ENCODE measurements at places on chromosomes 7 and 10. TPM values are rescaled to one million over a fixed set of nuclear protein-coding genes. Genes with fewer than 3 reads are reported as not detected.
A peak's percentile ranks its signal among the peaks of the same experiment; 100 is the strongest.

The CTTNBP2 gene
- total RNA-seq: 0.59 TPM

The MMP21 gene
- total RNA-seq: 0.05 TPM

The ZSWIM8 gene
- total RNA-seq: 24.8 TPM

DNA sequence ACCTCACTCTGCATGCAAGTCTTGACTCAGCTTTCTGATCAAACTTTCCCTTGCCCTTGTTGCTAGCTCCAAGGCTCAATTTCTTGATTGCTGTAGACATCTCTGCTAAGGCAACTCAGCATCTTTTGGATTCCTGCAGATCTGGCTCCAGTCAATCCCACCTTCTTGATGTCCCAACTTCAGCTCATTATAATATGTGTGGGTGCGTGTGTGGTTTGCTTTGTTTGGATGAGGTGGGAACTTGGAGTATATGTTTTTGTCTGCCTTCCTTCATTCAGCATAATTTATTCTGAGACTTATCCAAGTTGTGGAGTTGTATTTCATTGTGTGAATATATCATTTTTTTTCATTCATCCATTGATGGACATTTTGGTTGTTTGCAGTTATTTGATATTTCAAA lies 364.8 kb upstream of the IGFBP3 start:
- no peak for DNase-seq

DNA sequence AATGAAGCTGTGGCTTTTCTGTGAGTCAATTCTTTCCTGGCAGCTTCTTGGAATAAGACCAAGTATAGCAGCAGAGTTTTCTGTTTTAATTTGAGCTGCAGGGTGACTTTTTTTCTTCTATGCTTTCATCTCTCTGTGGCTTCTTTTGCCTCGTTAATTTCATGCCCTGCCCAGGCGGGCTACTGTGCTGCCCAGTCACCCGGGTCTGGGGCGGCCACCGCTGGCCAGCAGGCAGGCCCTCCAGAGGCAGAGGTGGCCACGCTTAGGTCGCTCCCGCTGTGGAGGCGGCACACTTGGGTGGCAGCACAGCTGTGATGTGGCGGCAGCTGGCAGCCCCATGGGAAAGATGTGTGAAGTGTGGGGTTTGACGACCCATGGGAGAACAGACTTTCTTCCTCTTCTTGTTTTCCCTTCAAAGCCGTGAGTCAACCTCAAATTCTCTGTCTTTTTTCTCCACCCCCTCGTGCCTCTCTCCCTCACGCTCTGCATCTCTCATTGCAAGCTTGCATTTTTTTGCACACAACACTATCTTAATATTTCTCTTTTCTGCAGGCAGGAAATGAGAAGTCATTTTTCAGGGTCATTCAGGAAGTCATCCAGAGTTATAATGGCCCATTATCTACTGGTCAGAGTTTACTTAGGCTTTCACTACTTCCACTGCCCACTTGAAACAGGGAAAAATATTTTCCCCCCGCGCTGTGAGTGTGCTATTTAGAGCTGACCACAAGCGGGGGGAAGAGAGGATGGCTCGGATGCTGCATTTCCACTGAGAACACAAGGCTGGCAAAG lies 67.8 kb downstream of the EGFR start:
- peak; percentile 97 for DNase-seq

GRCh38 chr7:132656846-132657776 lies 80.8 kb upstream of the PLXNA4 start:
- peak; percentile 39 for DNase-seq

DNA sequence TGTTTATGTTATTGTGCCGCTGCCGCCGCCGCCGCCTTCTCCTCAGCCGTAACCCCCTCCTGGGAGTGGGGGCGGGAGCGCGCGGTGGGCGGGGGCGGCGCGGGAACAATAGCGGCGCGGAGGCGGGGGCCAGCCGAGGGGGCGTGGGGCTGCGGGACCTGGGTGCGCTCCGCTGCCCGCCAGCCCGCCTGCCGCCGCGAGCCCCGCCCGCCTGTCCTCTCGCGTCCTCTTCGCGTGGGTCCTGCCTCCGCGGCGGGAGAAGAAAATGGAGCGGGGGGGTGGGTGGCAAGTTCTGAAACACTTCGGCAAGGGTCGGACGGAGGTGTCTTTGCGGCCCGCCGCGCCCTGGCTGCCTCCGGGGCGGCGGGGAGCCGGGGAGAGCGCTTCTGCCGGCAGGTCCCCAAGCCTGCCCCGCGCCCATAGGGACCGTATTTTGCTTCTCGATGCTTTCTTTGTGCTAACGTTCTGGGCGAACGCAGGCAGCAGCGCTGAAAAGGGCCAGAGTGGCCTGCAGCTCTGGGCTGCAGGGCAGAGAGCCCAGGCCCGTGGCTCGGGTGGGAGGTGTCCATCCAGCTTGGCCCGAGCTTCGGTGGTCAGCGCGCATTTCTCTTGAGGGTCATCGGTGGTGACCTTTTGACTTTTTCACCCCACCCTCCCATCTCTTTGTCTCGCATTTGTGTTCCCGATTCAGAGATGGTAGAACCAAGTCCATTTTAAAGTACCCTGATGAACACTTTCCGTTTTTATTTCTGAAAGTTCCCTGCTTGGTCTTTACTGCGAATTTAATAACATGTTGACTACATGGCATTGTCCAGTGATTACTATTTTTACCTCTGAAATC lies 613 bp downstream of the MAPK8 start:
- peak; percentile 52 for DNase-seq
